Lung microvascular endothelial cell (primary cell): ENCODE measurements at places on chromosomes 6 and 20.

DNA sequence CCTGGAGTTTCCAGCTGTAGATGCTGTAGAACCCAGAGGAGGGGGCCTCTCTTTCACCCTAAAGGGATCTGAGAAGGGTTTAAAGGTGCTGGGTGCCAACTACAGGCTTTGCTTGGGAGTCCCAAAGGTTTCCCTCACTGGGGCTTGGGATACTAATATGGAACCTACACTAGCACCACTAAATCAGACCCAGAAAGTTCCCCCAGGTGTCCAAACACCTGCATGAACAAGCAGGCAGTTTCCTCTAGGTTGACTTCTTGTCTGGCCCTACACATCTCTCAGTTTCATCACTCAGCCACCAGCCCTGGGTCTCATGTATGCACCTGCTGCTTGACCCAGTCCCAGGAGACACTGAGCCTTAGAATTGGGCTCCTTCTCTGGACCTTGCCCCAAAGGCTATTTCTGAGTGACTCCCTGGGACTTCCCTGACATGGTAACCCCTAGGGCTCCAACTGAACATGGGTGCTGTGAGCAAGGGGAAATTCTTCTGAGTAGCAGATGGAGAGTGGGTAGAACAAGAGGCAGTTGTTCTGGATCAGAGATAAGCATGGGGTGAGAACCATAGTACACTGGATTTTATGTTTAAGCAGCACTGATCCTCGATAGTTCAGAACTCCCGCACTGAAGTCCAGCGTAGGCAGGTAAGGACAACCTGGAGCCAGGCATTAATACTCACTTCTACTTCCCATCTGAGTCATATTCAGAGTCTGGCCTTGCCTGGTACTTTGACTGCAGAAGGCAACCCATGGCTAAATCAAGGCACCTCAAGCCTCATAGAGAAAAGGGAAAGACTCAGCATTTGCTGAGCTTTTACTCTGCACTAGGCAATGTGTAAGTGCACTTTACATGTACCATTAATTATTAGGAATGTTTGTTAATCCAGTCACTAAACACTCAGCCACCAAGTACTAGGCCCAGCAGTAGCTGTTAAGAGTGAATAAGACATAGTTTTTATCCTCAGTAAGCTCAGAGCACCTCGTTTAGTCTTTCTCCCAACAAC is 16.8 kb downstream of the BCL2L1 start:
- no peak for DNase-seq

DNA sequence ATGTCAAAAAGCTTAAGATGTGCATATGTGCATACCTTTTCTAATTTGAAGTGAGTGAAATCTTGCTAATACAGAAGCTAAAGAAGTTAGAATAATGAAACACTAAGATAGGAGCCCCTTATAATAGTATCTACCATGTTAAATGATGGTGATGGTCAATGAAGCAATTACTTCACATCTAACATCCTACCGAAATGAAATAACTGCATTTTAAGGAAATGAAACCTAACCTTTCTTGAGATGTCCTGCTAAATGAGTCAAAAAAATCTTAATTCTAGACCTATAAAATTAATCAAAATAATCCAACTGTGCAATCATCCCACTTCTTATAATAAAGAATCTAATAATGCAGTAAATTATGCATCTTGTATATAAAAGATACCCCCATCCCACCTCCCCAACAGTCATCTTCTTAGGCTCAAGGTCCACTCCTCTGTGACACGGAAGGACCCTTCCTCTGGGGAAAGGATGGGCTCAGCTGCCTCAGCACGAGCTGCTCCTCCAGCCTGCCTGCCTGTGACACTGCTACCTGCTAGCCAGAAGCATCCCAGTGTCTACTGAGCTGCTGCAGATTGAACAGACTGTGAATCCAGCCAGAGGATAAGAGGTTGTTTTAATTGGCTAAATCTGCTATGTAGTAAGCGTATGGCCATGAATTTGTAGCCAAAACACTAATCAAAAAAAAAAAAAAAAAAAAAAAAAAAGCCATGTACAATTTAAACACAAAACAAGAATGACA is 129.6 kb upstream of the BEND3 start:
- DNase-seq = no peak

DNA sequence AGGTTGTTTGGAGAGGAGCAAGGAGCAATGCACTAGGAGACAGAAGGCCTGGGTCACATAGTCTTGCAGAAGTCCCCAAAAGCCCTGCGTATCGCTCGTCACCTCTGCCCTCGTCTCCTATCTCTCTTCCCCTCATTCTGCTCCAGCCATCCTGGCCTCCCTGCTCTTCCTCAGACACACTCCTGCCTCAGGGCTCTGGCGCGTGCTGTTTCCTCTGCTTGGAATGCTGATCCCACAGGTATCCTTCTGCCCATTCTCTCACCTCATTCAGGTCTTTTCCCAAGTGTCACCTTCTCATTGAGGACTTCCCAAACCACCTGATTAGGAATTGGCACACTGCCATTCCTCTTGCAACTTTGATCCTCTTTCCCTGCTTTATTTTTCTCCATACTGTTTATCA is 9.0 kb upstream of the SLC2A10 start:
- no peak for DNase-seq

DNA sequence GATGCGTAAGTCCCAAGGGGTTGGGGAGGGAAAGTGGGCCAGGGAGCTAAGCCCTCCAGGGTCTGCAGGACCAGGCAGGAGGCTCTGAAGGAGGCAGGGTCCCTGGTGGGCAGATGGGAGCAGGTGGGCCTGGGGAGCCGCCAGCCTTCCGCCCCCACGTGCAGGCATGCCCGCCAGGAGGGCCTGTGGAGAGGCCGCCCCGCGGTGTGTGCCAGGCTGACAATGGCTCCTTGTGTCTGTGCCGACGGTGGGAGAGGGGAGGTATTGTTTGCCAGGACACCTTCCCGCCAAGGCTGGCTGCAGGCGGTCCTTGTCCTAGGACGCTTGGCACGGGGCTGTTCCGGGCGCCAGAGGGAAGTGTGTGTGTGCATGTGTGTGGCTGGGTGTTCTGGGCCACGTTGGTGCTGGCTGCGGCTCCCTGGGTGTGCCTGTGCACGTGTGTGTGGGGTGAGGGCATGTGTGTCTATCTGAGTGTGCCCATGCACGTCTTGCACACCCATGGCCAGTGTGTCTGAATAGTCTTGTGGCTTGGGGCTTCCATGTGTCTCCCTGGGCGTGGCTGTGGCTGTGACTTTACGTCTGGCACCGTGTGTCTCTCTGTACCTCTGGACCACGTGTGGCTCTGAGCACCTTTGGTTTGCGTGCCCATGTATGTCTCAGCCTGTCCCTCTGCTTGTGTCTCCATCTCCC is 153.0 kb downstream of the CEBPB start:
- DNase-seq = no peak

DNA sequence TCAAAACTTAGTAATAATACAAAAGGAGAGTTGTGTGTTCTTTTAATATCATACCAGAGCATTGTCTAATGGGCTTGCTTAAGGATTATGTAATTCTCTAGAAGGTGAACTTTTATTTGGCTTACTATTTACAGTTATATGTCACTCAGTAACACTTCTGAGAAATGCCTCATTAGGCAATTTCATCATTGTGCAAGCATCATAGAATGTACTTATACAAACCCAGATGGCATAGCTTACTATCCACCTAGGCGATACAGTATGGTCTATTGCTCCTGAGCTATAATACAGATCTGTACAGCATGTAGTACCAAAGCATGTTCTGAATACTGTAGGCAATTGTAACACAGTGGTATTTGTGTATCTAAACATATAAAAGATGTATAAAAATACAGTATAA is 340.1 kb downstream of the PHF3 start:
- DNase-seq = no peak

DNA sequence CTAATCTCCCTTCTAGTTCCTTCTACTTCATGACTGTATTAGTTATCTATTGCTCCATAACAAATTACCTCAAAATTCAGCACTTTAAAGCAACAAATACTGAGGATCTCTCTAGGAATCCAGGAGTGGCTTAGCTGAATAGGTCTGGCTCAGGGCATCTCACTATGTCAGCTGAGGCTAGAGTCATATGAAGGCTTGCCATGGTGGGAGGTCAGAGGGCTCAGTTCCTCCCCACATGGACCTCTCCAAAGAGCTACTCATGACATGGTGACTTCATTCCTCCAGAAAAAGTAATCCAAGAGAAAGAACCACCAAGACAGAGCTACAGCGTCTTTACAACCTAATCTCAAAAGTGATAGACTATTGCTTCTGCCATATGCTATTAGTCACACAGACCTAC is 70.2 kb upstream of the PRND start:
- no peak for DNase-seq

- DNase-seq = no peak
These were observed 247.0 kb upstream of the KCNQ5 start for GRCh38 chr6:72374857-72375256.

- no peak for DNase-seq
These were observed 15.7 kb downstream of the NFYA start for GRCh38 chr6:41088451-41088850.

DNA sequence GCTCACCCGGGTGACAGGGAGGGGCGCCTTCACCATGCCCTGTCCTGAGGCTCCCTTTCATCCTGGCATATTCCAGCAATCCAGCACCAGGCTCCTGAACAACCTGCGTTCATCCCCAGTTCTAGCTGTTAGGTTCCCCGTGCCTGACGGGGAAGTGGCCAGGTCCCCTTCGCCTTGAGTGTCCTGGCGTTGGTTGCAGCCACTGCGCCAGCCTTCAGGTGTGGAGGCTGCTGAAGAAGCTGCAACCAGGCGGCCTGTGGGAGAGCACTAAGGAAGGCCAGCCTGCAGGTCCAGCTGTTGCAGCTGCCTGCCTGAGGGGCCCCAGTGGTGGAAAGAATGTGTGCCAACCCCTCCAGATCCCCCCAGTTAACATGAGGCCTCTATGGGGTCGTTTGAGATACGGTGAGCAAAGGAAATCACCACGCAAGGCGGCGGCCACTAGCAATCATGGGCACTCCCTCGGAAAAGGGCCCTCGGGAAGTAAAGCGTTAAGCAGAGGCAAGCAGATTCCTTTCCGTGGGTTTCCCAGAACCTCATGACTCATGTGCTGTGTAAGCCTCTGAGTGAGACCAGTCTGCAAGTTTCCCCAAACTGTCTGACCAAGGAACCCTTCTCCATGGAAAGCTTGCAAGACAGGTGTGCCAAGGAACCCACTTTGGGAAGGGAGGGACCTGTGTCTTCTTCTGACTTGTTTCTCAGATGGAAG is 320.8 kb downstream of the TAF4 start:
- no peak for DNase-seq

- DNase-seq = no peak
These were observed 204.3 kb downstream of the EPM2A start for GRCh38 chr6:145531032-145531431.

- DNase-seq = no peak
These were observed 18.8 kb downstream of the HIVEP2 start for GRCh38 chr6:142926177-142926493.
